ENCODE measurements at places on chromosomes 7 and 10.

DNA sequence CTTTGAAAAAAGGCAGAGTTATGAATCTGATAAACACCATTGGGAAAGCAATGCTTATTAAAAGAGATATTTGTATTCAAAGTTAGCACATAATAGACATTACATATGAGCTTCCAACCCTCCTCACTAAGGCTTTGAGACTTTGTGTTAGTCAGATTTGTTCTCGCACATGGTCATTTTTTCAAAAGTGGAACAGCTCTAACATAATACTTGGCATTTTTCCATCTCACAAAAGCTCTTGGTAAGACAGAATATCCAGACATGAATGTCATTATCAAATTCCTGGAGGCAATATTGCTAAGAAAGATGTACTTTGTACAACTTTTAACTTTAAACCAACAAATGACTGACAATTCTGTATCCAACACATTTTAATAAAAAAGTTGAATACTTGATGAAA, 292.4 kb upstream of the SMIM30 start:
- DNase-seq = no peak

DNA sequence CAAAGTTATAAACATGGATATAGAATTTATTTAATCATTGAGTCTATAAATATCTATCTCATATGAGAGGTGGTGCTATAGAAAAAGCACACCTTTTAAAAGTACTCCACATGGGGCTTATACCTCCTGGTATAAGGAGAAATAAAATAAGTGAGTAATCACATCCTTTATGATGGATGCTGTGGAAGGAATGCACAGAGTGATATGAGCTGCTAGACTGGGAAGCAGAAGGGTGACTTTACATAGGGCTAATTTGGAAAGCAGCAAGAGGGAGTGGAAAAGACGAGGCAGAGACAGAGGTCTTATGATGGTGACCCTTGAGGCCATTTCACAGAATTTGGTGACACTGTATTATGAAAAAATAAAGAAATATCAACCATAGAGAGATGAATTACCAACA, 59.4 kb upstream of the AHR start:
- DNase-seq = no peak

DNA sequence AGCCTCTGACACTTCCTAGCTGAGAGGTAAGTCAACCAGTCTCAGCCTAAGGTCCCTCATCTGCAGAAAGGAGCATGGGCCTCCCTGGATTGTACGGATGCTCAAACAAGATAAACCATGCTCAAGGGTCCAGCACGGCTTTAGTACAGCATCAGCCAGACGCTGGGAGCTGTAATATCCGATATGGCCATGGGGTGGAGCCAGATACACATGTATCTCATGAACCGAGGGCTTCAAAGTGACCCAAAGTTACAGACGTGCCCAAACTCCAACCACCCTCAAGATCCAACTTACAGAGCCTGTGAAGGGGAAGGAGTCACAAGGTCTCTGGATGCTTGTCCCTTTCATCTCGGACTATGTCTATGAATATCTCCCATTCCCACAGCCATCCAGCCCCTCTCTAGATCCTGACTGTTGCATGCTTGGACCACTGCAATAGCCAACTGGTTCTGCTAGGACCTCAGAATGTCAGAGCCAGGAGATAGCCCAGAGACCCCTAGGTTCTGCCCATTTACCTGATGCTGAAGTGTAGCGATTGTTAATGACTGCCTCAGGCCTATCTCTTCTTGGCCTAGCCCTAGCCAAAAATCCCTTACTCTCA, 142.4 kb downstream of the SH3PXD2A start:
- DNase-seq = no peak

- no peak for DNase-seq
These were observed 262.8 kb downstream of the SLC25A13 start for GRCh38 chr7:96059075-96059474.

DNA sequence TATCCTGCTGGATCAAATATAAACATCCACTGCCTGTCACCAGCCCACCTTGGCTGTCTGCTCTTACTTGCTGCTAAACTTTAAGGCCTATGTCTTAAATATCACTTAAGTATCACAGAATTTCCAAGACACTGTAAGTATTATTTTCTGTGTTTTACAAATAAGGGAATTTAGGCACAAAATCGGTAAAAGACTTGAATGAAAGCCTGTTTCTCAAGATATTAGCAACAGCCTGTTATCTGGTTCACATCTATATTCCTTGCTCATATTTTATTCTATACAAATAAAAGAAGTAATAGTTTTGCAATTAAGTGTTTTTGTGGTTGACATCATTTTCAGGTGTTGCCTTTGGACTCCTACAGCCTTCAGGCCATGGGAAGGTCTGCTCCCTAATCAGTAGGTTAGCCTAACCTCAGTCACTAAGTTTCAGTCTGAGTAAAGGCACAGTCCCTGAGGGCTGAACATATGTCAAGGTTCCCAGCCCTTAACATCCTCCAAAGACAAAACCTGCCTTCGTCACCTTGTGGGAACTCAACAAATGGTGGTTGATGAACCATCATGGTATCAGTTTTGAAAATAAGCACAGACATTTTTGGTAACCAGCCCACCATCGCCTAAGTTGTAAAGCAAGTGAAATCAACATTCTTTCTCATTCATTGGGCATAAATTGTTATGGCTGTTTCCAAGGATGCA, 127.1 kb downstream of the CREB5 start:
- no peak for DNase-seq

DNA sequence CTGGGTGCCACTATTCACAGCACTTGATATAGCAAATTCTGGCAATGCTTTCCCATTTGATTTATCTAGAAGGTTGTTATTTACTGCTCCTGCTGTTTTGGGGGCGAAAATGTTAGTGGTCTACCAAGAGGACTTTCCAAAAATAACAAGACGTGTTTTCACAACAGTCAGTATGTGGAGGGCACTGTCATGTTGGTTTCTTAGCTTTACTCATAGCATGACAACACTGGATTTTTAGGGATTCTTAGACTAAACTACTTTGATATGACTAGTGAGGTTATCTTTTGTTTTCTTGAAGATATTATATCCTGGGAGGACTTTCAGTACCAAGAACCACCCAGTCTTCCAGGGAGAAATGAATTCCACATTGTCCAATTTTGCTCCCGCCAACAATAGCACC, 49.4 kb downstream of the NUDCD3 start:
- no peak for DNase-seq

GRCh38 chr10:74437822-74438221, 286.8 kb downstream of the ADK start:
- no peak for DNase-seq

- DNase-seq = no peak
These were observed 18.9 kb downstream of the CALML3 start for GRCh38 chr10:5543623-5544022.

GRCh38 chr7:128268233-128268632, 27.2 kb downstream of the LEP start:
- no peak for DNase-seq

- DNase-seq = no peak
These were observed 260.8 kb upstream of the MKI67 start for GRCh38 chr10:128386816-128387604.

DNA sequence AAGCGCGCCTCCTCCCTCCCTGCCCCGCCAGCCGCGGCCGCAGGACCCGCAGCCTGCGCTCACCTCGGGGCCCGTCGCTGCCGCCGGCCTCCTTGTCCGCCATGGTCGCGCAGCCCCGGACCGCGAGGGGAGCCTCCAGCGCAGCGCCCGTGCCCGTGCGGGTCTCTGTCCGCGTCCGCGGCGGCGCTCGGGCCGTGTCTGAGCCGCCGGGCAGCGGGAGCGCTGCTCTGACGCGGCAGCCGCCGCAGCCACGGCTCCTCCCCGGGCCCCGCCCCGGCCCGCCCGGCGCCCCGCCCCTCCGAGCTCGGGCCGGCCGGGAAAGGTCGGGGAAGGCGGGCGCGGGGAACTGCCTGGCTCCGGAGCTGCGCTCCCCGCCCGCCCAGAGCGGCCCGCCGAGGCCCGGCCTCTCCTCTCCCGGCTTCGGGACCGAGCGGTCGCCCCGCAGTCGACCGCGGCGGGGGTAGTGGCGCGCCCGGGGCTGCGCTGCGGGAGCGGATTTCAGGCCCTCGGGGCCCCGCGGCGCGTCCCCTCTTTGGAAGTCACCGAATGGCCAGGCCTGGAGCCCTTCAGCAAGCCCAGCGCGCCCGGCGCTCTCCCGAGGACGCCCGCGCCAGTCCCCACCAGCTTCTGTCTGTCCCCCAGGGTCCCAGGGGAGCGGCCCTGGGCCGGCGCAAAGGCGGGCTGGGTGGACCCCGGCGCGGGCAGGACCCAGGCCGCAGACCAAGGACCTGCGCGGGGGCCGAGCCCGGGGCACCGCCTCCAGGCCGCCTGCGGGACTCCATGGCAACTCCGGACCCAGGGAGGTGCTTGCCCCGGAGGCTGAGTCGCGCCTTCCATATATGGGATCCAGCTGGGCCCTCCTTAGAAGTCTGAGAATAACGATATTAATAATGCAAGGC, at the start of gene HSPA12A:
TSS of gene HSPA12A (minus strand) at position 200 of the 899 bp plus-strand sequence. CDS start at position 103, 97 bp downstream.
- DNase-seq = no peak

- no peak for DNase-seq
These were observed 974.4 kb downstream of the NXPH1 start for GRCh38 chr7:9407816-9408215.

DNA sequence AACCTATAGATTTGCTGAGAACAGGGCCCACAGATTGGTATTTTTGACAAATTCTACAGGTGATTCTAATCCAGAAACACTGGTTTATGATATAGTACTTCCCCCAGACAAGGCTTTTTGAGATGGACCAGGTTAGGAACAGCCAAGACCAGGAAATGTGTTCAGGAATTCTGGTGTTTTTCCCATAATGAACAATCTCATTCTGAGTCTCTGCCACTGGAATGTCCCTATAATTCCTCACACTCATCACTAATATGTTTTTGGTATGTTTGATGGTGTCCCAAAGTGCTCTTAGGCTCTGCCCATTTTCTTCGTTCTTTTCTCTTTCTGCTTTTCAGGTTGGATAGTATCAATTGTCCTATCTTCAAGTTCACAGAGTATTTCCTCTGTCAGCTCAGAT, 107.2 kb upstream of the IGFBP3 start:
- no peak for DNase-seq

DNA sequence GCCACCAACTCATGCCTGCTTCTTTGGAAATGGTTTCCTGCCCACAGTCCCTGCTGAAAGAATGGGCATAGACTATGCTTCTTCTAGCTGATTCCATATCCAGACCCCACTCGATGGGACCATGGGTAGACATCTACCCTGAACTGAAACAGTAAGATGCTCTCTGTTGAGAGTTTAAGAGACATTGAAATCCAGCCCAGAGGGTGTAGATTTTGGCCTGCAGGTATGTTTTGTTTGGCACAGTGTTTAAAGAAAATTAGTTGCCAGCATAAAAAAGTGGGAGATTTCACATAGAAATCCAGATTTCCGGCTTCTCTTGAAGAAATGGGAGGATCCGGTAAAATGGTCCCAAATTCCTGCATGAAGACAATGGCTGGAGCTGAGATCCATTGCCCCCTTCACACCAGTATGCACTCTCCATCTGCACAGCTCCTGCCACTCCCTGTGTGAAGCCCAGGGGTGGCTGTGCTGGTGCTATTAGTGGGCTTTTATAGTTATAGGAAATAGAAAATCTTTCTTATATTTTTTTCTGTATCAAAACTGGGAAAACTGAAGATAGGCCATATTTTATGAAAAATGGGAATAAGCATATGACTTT, 218.1 kb downstream of the PTEN start:
- DNase-seq = no peak

DNA sequence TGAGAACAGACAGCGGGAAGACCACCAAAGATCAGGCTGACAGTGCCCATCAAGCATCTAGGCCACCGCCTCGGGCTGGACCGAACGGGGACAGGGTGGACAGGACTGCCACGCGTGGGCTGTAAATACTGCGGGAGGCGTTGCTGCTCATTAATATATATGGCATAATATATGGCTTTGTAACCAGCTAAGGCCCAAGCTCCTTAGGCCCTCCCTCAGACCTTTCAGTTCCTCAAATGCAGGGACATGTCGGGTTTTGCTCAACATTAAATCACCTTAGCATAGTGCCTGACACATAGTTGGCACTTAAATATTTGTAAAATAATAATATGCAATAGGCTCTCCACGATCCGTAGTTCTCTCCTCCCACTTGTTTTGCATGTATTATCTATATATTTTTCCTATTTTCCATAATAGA, 402 bp upstream of the TMEM168 start:
- no peak for DNase-seq

DNA sequence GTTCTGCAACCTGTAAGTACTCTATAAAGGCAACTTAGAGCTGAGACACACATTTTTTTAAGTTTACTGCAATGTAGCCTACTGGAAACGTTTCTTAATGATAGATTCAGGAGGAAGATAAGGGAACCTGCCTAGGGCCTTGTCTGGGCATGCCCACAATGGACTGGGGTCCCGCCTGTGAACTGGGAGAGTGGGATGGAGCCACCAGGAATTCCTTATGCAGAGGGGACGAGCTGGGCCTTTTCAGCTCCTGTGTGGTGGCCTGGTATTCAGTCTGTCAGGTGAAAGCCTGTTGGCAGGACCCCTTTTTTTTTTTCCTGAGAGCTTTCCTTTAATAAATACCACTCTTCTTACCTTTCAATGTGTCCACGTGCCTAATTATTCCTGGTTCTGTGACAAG, 384.4 kb upstream of the ZWINT start:
- DNase-seq = no peak

DNA sequence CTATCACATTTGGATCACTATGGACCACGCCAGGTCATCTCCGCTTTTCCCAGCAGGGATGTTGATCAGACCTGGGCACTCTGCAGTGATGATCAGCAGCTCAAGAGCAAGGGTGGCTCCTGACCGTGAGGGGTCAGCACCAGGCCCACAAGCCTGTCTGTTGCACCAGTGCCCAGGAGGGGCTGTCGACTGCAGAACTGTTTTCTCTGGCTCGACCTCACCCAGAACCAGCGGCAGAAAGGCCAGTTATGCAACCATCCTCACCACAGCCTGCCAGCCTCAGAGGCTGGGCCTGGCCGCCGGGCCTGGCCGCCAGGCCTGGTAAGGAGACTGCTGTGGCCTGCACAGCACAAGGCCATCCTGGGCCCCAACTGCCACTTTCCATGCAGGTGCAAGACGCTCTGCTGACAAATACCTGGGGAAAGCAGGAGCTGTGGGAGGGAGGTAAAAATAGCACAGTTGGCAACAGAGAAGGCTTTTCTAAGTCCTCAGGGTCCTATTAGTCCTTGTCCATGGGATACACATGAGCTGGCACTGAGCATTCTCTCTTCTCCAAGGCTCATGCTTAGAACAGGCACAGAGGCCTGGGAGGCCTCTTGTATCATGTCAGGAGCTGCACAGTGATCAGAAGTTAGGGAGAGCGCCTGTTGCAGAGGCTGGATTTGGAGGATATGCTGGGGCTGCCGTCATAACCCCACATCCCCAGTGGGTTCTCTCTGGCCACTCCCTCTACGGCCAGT, 17.5 kb downstream of the KCNMA1 start:
- DNase-seq = no peak

GRCh38 chr10:43050011-43050410, 26.9 kb upstream of the RET start:
- no peak for DNase-seq

- no peak for DNase-seq
These were observed 132.1 kb downstream of the NRBF2 start for GRCh38 chr10:63265222-63265617.

Data from NCI-H524 (cell line).